IPS-NIHi11 (cell line): ENCODE measurements at places on chromosomes 12 and 14.

- peak; percentile 78 for DNase-seq
These were observed 32.1 kb upstream of the GSG1 start for GRCh38 chr12:13135371-13136178.

DNA sequence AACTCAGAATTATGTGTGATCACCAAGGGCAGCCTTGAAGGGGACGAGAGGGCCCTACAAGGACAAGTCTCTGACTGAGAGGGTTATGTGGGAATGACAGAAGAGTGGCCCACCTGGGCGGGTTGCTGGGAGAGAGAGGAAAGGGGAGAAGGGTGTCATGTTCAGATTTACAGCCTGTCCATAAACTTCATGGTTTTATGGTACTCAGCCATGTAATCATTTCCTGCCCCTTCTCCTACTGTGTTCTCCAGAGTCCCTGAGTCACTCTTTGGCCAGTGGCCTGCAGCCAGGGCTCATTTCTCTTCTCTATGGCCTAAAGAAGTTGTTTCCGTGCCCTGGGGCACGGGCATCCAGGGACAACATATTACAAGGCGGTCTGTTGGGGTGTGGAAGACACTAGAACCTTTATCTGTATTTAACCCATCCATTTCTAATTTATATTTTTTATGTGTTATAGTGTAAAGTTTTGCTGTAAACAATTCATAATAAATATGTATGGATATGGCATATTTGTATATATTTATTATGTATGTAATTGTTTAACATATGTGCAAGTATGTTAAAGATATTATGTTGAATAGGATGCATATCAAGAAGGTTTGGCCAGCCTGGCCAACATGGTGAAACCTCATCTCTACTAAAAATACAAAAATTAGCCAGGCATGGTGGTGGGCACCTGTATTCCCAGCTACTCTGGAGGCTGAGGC is 26.9 kb downstream of the DDX47 start:
- DNase-seq, result peak; percentile 67

- DNase-seq, result no peak
These were observed 10.9 kb downstream of the KMT2D start for GRCh38 chr12:49049566-49050224.

GRCh38 chr12:48037267-48037915 is 33.1 kb upstream of the COL2A1 start:
- peak; percentile 87 for DNase-seq

DNA sequence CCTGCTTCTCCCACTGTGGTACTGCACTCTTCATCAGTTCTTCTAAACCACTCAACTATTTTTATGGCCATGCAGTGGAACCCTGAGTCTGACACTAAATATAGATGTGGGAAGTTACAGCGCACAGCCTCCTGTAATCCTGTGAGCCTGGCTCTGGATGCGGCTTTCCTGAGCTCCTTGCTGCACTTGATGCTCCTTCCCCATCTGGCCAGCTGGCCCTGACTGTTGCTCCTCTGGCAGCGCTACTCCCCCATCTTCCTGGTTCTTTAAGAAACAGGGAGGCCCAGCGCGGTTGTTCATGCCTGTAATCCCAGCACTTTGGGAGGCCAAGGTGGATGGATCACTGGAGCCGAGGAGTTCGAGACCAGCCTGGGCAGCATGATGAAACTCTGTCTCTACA is 24.6 kb downstream of the IQSEC3 start:
- DNase-seq, result no peak

- peak; percentile 42 for DNase-seq
These were observed 219.9 kb downstream of the AACS start for GRCh38 chr12:125284945-125285685.

DNA sequence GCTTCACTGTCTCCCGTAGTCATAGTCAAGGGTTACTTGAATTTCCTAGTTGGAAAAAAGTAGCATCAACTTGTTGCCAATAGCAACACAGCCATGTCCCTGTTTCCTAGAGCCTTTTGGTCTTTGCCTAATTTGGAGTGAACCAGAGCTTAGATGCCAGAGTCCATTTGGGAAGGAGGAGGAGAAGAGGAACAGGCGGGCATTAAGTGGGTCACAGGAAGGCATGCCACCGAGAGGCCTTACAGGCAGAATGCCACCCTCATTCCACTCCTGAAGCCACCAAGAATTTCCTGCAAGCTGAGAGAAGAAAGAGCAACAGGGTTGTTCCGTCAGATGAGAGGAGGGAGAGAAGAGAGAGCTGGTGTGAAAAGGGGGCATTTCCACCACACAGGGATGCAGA is 339.5 kb downstream of the DPF3 start:
- DNase-seq, result no peak

DNA sequence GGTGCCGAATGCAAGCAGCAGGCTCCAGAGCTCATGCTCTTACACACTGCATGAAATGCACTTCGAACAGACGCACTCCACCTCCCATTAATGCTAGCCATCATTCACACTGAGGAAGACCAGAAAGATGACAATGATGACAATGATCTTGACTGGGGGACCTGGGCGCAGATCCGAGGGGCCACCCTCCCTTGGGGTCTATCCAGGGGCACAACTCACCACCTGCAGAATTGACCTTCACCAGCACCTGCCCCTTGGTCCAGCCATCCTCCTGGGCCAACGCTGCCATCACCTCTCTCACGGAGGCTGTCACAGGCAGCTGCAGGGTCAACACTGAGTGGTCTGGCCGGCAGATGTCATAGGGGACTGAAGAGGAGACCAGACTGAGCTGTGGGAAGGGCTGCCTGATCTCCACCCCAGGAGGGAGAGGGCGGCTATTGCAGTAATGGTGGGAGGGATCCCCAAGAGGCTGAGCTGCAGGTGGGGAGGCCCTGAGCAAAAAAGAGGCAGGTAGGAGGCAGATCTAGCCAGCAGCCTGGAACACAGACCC is 15.3 kb downstream of the RAPGEF3 start:
- no peak for DNase-seq

DNA sequence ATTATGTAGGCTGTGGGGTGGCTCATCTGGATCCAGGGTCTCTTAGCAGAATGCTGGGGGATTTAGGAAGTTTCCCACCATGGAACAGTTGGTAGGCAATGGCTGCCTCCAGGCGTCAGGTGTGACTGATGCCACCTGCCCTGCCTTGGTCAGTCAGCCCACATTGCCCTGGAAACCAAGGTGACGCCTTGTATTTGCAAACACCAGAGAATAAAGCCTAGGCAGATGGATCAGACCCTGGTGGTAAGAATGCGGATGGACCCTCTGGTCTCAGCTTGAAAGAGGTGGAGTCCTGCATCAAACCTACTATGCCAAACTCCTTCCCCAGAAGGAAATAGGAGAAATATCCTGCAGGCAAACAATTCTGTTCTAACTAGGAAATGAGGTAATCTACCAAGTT is 38.2 kb downstream of the NCKAP5L start:
- peak; percentile 62 for DNase-seq
